Stimulated activated CD4-positive, alpha-beta T cell treated with anti-CD3 and anti-CD28 coated beads, Interleukin-1b, Interleukin-23, amount 100 ng/mL, for 1 hour (primary cell): ENCODE measurements at places on chromosomes 3 and 15.

DNA sequence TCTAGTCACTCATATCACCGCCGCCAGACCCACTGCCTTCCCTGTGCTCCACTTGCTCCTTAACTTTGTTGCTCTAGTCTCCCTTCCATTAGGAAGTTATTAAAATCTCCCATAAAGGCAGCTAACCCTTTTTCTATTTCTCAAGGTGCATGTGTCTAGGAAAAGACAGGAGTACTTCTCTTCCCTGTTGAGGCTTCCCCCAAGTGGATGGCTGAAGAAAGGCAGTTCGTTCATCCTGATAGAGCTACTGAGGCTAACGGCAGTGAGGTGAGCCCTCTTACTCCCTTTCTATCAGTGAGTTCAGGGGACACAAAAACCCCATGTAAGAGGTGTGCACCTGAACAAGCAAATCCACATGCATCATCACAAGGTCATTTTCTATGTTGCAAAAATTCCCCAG is 397.8 kb downstream of the IGSF11 start:
- DNase-seq, result no peak

GRCh38 chr3:110332629-110333028 is 739.0 kb upstream of the NECTIN3 start:
- no peak for DNase-seq

- DNase-seq, result no peak
These were observed 59.6 kb downstream of the MAGI1 start for GRCh38 chr3:65979162-65979561.

- DNase-seq, result no peak
These were observed 184.6 kb downstream of the CPNE4 start for GRCh38 chr3:131850223-131850622.

DNA sequence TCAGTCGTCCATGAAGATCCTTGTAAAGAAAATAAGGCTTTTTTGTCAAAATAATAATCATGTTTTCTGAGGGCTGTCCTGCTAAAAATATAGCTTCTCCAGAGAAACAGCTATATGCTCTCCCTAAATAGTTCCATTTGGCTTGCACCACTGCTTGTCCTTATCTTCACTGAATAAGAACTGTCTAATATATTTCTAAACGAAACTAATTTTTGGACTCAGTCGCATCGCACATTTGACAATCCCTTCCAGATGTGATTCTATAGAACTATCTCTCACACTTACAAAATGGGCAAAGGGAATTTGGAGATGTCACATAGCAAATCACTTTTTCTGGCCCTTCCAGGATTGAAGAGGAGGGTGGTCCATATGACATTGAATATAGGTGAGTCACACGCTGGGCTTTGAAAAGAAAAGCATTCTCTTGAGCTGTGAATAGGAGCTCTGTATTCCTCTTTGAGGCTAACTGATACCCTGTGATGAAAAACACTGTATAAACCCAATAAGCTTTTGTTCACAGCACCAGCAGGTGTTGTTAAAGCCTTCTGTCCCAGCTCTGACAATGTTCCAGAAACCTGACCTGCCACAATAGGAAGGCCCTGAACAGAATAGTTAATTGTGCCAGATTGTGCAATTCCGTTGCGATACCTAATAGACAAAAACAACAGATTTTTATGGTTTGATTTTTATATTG is 1144.2 kb downstream of the ROBO2 start:
- DNase-seq, result no peak

- DNase-seq, result no peak
These were observed 411 bp upstream of the C3orf70 start for GRCh38 chr3:185153171-185153771.

DNA sequence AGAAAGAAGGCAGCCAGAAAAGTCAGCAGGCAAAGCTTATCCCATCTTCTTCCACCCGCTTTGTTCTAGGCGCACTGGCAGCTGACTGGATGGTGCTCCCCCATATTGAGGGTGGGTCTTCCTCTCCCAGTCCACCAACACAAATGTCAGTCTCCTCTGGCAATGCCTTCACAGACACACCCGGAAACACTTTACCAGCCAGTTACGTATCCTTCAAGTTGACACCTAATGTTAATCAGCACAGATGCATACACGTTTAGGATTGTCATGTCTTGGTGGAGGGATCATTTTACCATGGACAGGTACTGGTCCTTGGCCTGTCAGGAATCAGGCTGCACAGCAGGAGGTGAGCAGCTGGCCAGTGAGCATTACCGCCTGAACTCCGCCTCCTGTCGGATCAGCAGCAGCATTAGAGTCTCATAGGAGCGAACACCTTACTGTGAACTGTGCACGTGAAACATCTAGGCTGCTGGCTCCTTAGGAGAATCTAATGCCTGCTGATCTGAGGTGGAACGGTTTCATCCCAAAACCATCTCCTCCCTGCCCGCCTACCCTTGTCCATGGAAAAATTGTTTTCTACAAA is 59.1 kb upstream of the PYDC2 start:
- DNase-seq, result no peak

- no peak for DNase-seq
These were observed 18.9 kb downstream of the CX3CR1 start for GRCh38 chr3:39260957-39261356.

DNA sequence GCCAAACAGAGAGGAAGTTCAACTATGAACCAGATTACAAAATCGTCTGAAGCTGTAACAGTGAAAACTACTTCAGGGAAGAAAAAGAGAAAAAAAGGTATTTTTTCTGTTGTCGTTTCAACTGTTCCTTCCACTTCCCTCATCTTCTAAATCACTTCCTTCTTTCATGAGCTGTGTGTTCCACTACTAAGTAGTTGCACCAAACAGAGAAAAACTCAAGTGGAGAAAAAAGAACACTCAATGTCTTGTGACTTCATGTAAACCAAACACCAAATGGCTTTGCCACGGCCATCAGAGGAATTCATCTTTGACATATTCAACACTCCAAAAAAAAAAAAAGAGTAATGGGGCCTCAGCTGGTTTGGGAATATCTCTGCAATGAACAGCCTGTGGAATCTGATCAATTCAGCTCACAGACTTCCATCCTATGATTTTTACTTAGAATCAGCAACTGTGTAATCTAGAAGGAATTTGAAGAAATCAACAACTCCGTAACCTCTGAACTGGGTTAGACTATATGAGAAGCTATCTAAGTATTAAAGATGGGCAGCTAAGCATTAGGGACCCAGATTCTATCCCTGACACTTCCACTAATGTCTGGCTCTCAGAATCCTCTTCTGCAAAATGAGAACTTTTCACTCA is 47.5 kb upstream of the RNF7 start:
- DNase-seq, result no peak
